ENCODE measurements at places on chromosomes 16 and 17.

DNA sequence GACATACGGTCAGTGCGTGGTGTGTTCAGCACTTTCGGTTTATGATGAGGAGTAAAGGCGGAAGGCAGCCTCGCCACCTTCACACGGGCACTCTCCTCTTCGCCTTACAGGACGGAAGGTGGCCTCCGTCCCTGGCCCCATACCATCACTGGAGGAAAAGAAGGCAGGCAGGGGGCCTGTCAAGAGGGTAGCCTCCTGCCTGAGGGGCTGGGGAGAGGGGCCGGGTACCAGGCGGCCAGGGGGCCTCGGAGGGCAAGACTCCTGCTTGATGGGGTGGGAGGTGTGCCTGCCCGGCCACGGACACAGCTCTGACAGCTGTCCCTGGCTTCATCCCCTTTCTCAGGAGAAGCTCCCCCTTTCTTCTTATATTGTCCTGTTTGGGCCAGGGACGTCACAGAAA is 15.6 kb upstream of the SLC38A8 start:
- no peak for DNase-seq

DNA sequence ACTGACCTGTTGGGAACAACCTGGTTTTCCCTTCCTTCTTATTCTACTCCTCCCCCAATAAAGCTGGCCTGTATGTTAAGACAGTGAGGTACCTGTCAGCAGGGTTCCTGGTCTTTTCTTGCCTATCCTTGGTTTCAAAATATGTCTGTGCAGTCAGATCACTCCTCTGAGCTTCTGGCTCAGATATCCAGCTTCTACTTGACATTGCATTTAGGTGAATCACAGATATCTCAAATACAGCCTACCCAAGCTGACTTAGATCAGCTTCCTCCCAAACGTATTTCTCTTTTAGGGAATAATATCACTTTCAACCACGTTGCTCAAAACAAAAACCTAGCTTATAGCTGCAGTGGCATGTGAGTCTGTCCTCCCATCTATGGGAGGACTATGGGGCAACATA is 48.7 kb downstream of the TEX14 start:
- DNase-seq, result no peak

DNA sequence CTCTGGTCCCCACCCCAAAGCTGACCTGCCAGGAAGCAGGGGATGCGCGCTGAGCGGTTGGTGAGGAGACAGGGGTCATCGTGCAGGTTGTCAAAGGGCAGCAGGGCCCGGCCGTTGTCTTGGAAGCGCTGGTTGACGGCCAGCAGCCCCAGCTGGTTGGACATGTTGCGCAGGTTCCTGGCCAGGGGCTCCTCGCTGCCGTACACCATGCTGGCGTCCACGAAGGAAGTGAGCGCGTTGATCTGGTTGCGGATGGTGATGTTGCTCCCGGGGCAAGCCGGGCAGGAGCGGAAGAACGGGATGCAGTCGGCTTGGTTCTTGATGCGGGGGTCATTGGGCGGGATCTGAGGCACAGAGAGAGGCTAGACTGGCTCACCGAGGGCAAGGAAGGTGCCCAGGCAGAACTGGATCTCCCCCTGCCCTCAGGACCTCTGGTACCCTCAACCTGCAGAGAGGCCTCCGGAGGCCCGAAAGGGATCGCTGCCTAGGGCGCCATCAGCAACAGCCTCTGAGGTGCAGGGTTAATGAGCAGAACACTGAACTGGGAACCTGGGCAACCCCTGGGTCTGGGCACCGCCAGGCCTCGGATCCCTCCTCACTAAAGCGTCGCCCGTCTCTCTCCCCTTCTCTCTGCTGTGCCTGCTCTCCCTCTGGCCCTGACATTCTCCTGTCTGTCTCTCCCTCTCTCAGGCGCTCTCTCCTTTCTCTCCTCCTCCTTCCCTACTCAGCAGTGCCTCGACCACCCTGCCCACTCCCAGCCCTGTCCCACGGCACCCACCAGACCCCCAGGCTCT is 2.7 kb downstream of the MPO start:
- no peak for DNase-seq

DNA sequence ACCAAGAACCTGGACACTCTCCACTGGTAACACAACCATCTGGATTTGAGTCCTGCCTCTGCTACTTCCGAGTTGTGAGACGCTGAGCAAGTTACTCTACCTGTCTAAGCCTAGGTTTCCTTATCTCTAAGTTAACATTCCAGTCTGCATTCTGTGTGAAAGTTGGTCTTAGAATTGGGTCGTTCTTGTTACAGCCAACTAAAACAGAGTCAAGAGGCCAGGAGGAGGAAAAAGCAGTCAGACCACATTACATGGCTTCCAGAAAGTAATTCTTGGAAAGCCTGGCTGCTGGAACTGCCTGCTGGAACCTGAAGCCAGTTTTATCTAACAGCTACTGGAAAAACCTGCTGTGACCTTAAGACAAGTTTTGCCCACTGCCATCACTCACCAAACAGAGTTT is 38.4 kb upstream of the XYLT1 start:
- DNase-seq, result no peak

DNA sequence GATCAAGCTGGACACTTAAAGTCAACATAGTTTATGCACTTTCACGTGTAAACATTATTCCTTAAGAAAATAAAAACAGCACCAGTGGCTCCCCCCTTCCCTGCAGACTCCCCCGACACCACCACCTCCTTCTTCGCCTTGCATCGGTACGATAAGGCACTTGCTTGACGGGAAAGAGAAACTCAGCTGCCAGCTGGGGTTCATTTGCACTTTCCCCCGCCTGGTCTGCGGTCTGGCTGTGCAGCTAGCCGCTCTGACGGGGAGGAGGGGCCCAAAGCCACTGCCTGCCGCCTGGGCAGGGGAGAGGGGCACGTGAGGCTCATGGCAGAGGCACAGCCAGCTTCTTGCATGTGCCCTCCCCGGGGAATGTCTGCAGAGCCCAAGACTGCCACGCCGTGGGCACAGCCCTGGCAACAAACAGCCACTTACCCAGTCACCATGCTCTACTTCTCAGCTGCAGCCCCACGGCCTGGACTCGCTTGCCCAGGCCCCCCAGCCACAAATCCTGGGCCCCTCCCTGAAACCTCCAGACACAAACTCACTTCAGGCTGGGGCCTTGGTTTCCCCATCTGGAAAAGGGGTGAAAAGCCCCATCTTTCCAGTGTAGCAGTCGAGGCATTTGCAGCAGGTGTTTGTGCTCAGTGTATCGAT is 16.5 kb upstream of the PRM1 start:
- peak; percentile 70 for DNase-seq

DNA sequence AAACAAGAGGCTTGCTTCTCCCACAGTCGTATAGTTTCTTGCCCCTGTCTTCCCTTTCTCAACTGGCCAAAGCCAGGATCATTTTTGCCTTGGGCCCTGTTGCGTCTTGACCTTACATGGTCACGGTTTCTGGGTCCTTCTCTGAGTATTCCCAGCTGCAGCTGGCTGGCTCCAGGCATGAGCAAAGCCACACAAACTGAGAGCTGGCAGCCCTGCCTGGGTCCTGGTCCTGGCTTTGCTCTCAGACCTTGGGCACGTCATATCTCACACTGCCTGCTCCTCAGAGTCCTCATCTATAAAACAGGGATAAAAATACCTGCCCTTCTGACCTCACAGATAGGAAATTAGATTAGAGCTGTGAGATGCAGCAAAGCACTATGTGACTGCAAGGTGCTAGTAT is 277.6 kb downstream of the CBLN1 start:
- no peak for DNase-seq

DNA sequence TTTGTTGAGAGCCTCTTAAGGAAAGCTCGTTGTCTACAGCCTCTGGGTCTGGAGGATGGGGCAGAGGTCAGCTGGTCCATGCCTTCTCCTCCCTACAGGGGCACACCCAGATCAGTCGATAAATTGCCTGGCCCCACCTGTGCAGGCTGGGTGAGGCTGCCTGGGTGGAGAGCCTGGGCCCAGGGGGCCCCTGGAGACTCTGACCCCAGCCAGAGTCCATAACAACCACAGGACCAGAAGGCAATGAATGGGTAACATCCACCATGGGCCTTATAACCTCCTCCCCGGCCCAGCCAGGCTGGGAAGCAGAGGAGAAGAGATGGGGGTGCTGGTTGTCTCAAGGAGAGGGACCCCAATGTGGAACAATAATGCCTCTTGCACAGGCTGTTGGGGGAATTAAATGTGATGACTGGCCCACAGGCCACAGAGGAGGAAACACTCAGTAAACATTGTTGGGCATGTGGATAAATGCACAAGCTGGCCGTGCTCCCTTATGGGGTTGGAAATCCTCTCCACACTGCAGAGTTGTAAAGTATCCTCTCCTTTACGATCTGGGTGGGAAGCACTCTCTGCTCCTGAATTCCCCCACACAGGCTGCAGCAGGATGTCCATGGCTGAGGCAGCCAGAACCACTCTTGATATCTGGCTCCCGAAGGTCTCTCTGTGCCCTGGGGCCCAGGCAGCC is 56.7 kb upstream of the TOB1 start:
- no peak for DNase-seq

GRCh38 chr16:22217890-22218730 is 12.0 kb downstream of the EEF2K start:
- peak; percentile 60 for DNase-seq

DNA sequence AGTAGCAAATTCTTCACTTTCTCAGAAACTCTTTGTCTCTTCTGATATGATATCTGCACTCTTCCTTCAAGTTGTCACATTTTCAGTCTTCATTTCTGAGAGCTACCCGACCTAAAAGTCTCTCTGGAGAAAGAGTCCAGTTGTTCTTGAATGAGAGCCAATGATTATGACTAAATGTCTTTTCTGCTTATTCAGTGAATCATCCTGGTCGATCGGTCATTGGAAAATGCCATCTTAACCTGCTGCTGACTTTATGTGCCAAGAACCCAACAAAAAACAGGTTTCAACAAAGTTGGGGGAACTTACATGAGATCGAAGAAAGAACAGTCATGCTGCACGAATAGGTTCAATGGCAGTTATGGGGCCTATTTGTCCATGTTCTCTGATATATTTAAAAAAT is 15.9 kb downstream of the SOX9 start:
- no peak for DNase-seq

GRCh38 chr17:81418710-81419318 is 23.6 kb downstream of the BAHCC1 start:
- DNase-seq, result no peak

DNA sequence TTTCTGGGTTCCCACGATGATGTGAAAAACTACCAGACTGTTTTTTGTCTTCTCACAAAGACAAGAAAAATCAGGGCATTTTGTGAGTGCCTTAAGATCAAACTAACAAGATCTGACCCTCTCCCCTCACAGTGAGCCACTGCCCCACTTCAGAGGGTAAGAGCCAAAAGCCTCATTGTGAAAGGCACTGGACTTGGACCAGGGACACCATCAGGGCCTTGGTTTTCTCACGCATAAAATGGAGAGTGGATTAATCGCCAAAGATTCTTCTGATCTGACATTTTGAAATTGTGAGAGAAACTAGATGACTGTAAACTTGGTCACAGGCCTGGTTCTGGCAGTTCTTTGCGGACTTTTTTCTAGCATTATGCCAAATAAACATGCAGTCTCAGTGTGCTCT is 21.0 kb upstream of the ENDOV start:
- DNase-seq, result no peak

GRCh38 chr16:67482233-67482924 is 968 bp downstream of the AGRP start:
- DNase-seq, result peak; percentile 6

GRCh38 chr16:6232056-6232455 is 1100.6 kb upstream of the RBFOX1 start:
- no peak for DNase-seq

- no peak for DNase-seq
Observed at GRCh38 chr17:54745862-54746261, 154.8 kb upstream of the TOM1L1 start.

DNA sequence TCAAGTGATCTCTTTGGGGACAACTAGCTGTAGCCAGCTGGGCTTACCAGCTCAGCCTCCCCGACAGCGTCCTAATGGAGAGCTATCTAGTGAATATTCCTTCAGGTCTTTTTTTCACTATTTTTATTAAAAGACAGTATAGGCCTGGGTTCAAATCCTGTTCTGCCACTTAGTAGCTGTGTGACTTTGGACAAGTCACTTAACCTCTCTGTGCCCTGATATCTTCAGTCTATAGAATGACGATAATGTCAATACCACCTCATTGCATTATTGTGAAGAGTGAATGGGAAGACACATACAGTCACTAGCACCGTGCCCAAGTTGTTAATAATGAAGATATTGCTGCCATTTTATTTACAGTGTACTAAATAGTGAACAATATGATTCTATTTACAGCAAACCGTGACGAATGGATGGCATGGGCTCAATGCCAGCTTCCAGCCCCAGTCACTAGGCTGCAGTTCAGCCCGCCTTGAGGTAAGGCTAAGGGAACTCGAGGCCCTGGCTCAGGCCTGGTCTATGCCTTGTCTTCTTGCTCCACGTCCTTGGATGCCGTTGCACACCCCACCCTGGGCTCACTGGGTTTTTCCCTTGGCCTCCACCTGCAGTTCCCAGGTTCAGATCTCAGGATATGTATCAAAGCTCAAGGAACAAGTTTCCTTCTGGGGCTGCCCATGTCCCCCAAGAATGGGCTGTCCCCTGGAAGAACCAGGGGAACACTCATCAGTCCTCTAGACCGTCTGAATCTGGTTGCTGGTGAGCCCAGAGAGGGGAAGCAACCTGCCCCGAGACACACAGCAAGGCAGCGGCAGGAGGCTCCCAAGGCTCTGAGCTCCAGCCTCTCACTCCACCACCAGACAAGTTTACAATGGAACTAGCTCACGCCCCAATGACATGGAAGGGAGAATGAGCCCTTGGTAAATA is 95.4 kb upstream of the TNRC6C start:
- no peak for DNase-seq

GRCh38 chr17:1945621-1946020 is 79.5 kb downstream of the RTN4RL1 start:
- no peak for DNase-seq

- DNase-seq, result no peak
Observed at GRCh38 chr17:17711641-17712162, 30.4 kb downstream of the RAI1 start.

DNA sequence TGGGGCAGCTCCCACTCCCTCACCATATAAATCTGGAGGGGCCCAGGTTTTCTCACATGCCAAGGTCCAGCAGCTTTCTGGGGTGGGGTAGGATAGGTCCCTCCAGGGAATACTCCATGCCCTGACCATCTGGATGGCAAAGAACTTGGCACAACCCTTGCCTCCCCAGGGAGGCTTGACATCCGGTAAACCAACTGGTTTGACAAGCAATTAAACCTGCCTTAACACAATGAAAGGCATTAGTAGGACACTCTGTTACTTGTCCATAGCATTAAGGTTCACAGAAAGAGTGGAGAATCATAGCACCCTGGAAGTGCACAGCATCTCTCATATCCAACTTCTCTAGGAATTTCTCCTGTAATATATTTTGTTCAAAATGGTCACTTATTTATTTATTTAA is 63.9 kb upstream of the MAF start:
- DNase-seq, result no peak
